Inflammatory macrophage (primary cell): ENCODE measurements at places on chromosomes 6 and 20.

DNA sequence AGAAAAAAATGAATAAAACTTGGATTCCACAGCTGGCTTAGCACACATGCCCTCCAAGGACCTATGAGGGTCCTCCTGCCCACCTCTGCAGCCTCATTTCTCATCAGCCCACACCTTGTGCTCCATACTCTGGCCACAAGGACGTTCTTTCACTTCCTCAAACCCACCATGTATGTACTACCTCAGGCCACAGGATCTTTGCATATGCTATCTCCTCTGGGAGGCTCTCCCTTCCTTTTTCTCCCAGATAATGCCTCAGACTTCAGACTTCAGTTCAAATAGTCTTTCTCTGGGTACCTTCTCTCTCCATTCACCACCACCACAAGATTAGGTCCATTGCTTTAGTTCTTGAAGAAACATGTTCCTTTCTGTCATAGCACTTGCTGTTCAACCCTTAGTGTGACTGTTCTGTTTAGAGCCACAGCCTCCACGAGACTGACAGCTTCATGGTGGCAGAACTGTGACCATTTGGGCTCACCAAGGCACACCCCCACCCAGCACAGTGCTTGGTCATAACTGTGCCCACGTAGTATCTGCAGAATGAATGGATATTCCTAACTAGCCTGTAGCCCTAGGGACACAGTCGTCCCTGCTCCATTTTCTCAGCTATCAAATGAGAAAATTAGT is 146.7 kb upstream of the LRFN2 start:
- DNase-seq = no peak

DNA sequence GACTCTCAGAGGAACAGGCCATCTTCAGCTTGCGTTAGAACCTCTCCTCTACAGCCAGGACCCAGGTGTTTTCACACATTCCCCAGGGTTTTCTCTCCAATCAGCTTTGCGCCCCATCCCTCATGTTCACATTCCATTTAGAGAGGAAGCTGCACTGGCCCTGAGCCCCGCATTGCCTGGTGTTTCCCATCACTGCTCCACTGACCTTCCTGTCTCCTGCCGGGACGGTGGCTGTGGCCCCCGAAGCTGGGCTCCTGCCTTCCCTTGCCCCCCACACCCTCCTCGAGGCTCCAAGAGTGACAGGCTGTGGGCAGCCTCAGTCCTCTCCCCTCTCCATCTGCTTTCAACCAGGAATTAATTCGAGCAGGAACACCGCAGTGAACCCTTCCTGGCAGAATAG is 357.3 kb downstream of the THBS2 start:
- no peak for DNase-seq

DNA sequence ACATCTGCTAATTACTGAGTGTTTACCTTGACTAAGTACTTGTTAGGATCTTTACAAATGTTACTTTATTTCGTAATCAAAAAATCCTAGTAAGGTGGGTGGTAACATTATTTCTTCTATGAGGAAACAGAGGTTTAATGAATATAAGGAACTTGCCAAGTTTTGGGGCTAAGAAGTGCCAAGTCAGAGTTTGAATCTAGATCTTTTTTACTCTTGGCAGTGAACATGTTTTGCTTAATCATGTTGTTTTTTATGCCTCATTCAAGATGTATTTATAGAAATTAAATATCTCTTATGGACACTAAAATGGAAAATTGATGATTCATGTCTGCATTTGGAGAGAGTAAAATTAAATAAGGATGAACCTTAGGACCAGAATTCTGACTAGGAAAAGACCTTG is 393.7 kb downstream of the UTRN start:
- DNase-seq = peak; percentile 91

DNA sequence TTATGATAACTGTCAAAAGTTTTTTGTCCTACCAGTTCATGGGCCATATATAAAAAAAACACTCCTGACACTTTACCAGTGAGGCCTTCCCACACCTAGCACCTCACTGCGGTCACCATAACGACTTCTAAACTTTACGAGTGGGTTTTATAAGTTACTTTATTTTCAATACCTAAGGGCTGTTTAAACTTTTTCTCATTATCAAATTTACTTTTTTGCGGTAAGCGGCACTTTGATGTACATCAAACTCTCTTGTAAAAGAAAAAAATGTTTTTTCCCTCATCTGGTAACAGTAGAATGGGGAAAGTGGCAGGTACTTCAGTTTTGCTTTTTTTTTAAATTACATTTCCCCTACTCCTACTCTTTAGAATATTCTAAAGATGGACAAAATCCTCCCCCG is 36.2 kb downstream of the FYN start:
- no peak for DNase-seq

DNA sequence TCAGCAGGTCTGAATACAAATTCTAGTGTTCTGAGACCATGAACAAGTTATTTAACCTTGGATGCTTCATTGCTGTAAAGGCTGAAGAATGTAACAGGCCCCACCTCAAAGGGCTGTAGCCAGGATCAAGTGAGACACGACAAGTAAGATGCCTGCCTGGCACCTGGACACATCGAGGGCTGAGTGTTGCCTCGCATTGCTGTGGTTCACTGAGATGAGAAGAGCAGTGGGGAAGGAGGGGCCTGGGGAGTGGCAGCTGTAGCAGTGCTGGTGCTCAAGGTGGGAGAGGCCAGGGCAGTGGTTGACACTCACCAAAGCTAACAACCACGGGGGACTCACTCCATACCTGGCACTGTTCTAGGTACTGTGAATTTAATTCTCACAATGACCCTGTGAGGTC is 187.8 kb downstream of the KIF16B start:
- no peak for DNase-seq

DNA sequence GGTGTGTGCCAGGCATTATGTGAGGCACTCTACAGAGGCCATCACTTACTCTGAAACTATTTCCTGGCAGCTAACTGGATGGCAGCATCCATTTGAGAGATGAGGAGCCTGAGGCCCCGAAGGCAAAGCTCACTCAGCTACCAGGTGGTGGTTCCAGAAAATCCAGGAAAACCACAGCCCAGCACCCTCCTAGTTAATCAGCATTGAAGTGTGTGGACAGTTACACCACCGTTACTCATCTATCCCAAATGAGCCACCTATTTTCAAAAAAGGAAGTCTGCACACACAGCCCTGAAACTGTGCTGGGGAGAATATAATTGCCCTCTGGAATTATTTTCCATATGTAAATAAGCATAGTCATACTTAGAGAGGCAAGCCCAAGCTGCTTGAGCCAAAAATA is 67.4 kb downstream of the CNBD2 start:
- no peak for DNase-seq

- no peak for DNase-seq
These were observed 375.7 kb upstream of the MARCKS start for GRCh38 chr6:113481458-113481857.

- DNase-seq = no peak
These were observed 56.7 kb upstream of the ZFAND3 start for GRCh38 chr6:37762806-37763205.

- DNase-seq = no peak
These were observed 50.4 kb downstream of the ZMYND8 start for GRCh38 chr20:47306095-47306494.

DNA sequence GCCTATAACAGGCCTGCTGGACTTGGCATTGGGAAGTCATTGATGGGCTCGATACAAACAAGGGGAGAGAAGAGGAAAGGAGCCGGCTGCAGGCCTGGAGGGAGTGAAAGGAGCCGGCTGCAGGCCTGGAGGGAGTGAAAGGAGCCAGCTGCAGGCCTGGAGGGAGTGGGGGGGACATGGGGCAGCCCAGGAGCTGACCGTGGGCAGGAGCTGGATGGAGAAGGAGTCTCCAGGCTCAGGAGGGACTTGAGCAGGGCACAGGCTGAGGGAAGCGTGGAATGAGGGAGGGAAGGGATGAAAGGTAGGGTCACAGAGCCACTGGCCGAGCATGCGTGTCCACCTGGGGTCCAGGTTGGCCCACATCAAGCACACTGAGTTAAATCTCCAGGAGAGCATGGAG is 32.0 kb downstream of the RPP40 start:
- no peak for DNase-seq

DNA sequence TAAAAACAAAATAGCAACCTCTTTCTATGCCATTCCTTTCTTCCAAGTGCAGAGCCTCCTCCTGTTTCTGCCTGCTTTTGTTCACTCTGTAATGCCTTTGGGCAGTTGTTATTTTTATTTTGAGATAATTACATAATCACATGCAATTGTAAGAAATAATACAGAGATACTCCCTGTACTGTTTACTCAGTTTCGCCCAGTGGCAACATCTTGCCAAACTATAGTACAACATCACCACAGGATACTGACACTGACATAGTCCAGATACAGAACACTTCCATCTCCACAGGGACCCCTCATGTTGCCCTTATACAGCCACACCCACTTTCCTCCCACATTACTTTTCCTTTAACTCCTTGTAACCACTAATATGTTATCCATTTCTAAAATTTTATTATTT is 59.7 kb downstream of the BANF2 start:
- no peak for DNase-seq

- DNase-seq = no peak
These were observed 24.5 kb upstream of the MYCT1 start for GRCh38 chr6:152673236-152673635.

DNA sequence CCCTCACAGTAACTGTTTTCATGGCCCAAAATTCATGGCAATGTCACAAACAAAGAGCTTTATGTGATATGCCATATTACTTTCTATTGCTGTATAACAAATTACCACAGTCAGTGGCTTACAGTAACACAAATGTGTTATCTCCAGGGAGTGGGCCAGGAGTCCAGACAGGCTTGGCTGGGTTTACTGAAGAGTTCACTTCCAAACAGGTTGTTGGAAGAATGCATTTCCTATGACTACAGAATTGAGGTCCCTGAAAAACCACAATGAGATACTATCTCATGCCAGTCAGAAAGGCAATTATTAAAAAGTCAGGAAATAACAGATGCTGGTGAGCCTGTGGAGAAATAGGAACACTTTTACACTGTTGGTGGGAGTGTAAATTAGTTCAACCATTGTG is 431.9 kb downstream of the PKHD1 start:
- DNase-seq = no peak

GRCh38 chr20:58088105-58088504 is 140.3 kb downstream of the ANKRD60 start:
- DNase-seq = no peak

- DNase-seq = no peak
These were observed 164.0 kb downstream of the GMDS start for GRCh38 chr6:2081155-2082138.

DNA sequence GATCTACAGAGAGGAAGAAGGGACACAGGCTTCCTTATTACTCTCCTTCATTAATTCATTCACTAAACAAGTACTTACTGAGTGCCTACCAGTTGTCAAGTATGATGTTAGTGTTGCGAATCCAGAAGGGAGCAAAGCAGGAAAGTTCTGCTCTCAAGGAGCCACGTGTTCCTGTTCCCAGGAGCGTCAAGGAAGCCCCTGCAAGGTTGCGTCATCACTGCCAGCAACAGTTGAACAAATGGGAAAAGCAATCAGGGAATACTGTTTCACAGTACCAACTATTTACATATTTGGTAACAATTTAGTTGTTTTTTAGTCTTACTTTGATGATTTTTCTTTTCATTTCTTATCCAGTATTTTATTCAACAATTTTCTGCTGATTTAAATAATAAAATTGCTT is 310.0 kb downstream of the FOXA2 start:
- no peak for DNase-seq

GRCh38 chr6:21441386-21441785 is 152.2 kb upstream of the SOX4 start:
- peak; percentile 16 for DNase-seq

GRCh38 chr6:147099974-147100373 is 104.2 kb upstream of the STXBP5 start:
- no peak for DNase-seq

GRCh38 chr6:36757206-36757605 is 59.6 kb downstream of the RAB44 start:
- peak; percentile 52 for DNase-seq

DNA sequence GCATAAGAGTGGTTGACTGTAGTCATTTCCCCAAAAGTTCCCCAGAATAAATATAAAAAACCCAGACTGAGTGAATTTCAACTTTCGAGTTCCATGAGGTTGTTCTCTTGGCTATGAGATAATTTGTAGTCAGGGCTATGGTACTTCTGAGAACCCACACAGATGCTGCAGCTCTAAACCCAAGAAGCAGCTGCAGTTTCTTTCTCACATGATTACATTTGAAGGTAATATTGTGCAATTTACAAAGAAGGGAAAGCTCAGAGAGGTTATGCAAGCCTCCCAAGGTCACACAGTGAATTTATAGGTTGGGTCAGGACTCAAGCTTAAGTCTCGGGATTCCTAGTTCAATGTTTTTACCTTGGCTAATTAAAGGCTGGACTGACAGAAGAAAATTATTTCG is 29.7 kb upstream of the CD93 start:
- DNase-seq = peak; percentile 90

DNA sequence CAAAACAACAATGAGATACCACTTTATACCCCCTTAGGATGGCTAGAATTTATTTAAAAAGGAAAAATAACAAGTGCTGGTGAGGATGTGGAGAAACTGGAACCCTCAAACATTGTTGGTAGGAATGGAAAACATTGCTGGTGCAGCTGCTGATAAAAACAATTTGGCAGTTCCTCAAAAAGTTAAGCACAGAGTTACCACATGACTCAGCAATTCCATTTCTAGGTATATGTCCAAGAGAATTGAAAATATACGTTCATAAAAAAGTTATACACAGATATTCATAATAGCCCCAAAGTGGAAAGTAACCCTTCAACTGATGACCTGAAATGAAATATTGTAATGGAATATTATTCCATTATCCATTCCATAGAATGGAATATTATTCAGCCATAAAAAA is 55.0 kb downstream of the CD83 start:
- no peak for DNase-seq

- DNase-seq = no peak
These were observed 614.5 kb upstream of the FLRT3 start for GRCh38 chr20:14951707-14952418.

DNA sequence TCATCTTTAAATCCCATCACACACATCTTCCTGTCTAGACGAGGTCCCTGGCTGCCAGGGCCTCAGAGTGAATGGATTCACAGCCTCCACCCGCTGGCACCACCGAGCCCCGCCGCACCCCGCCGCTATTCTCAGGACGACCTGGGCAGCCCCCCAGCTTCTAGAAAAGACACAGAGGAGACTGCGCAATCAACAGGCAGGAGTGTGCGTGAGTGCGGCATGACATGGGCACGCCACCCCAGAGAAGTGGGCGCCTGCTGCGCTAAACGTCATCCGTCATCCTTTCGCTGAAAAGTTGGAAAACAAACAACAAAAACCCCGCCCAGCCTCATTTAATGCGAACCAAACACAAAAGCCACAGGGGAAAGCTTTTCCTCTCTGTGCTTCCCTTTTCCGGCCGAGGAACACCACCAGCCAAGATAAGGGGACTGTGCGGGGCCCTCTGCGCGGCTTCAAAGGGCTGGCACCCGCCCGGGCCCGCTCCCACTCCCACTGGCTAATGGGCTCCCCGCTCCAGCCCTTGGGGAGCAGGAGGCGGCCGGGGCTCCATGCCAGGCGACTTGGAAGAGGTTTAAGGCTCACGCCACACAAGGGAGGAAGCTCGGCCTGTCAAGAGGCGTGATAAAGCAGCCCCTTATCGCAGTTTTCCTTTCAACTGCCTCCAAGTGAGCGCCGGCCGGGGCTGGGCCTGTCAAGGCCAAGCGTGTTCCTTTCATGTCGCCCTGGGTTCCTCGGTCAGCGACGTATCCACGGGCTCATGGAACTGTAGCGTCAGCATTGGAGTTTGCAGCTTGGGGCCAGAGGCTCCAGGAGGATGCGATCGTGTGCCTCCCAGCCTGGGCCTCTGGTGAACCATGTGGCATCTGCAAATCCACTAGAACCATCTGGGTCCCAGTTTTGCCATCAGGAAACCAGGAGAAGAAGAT is 50.1 kb downstream of the NFATC2 start:
- DNase-seq = peak; percentile 12
